H9 (cell line): ENCODE measurements at places on chromosomes 5 and 9.

DNA sequence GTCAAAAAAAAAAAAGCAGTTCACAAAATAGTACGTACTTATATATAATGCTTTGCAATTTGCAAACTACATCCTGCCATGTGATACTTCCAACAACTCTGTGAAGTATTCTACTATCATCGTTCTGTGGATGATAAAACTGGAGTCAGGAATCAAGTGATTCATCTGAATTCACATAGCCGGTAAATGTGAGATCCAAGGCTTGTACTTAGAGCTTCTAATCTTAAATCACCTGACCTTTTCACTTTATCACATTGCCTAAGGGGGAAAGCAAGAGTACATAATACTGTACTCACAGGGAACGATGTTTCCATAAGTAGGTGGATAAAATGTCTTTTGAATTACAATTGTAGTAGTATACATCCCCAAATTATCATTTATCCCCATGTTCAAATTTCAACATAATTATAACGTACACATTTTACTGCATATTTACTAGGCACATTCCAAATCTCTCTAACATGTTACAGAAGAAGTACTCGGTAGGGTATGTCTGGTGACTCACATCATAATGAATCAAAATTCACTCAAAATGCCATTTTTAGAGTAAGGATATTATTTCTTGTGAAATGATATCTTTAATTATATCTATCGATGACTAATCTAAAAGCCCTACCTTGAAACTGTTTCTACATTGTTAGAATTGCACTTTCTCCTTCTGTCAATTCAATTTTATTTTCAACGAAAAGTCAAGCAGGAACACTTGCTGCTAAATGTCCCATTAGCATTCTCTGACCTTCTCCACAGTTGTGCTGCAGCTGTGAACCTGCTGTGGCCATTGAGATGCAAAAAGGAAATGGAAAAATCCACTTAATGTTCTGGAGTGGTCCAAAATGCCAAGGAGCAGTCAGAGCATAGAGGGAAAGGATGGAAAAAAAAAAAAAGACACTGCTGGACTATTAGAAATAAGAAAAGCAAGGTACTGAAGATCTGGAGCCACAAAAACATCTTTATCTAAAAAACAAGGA is 78.9 kb downstream of the OR2K2 start:
- DNase-seq = no peak

GRCh38 chr5:153791339-153791738 is 247.4 kb downstream of the FAM114A2 start:
- no peak for DNase-seq

DNA sequence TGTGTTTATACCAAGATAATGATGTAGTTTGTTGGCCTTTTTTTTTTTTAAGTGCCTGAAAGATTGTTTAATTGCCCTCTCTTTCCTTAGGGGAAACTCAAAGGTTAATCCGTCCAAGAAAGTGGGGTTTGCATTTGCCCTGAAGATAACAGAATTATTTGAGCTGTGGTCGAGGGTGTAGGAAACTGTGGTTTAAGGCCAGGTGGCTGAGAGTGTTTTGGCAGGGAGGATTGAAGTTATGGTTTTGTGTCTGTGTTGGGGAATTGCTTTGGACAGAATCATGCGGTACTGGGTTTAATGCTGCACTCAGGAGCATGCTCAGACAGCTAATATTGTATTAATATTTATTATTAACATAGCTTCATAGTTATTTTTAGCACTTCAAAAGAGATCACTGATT is 509.8 kb downstream of the EBF1 start:
- no peak for DNase-seq

GRCh38 chr5:179981636-179982035 is 73.9 kb upstream of the TBC1D9B start:
- no peak for DNase-seq

GRCh38 chr9:17063535-17064135 is 71.2 kb upstream of the CNTLN start:
- peak; percentile 42 for DNase-seq

- no peak for DNase-seq
These were observed 34.2 kb upstream of the IL7R start for GRCh38 chr5:35822511-35822910.

DNA sequence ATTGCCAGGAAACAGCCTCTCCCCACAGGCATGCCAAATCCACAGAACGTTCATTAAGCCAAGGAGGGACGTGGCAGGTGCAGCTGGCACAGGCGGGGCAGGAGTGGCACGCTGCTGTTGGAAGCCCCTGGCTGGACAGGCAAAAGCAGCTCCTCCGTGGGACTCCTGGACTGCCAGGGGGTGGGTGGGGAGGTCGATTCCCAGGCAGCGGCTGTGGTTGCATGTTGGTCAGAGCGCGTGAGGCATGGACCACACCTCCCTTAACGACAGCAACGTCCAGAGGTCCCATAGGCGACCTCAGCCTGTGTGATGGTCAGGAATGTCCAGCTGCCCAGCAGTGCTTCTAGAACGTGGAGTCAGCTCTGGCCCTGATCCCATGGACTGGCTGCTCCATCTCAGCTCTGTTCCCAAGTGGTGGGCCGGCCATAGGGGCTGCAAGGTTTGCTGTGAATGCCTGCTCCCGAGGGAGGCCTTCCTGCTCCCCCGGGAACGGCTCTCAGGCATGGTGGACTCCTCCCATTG is 6.9 kb downstream of the SLC6A19 start:
- no peak for DNase-seq

DNA sequence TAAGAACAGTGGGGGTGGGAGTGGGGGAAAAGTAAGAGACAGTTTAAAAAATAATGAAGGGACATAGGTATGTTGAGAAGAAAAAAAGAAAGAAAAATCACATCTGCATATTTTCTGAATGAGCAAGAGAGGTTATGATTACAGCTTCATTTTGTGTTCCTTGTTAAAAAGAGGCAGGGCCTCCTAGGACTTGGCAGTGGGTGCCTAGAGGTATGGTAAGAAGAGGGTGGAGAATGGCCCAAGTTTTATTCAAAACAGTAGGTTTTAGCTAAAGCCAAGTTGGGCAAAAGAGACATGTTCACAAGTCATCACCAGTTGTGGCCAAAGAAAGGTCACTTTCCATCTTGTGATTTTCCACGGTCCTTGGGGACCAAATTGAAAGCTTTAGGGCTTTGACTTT is 643.4 kb downstream of the CCDC171 start:
- no peak for DNase-seq

DNA sequence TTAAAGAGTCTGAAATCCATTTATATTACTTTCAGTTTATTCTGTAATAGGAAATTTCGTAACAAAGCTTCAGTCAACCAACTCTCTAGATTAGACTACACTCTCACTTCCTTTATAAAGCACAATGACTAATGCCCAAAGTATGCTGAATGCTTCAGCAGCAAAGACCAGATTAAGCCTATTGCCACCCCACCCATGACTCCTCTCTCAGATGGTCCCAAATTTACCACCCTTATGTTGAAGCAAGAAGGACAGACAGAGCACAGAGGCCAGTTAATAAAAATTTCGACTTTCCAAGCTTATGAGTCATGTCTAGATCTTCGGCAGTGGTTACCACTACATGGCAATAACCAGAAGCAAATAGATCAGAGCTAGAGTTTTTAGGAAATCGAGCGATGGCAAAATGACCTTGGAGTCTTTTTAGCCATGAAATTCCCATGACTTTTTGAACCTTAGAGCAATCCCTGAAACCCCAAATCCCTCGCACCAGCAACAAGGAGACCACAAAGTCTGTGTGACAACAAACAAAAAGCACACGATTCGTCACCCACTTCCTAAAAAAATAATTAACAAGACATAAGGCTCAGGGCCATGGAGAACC is 287.8 kb upstream of the RASA1 start:
- DNase-seq = no peak

GRCh38 chr9:106758911-106759310 is 104.1 kb upstream of the ZNF462 start:
- DNase-seq = no peak

- no peak for DNase-seq
These were observed 3.3 kb downstream of the REEP5 start for GRCh38 chr5:112918679-112919078.

GRCh38 chr5:177045631-177046030 is 23.1 kb downstream of the ZNF346 start:
- no peak for DNase-seq

- no peak for DNase-seq
These were observed 124.9 kb upstream of the GRIA1 start for GRCh38 chr5:153365547-153365946.

GRCh38 chr5:39588179-39588578 is 163.4 kb upstream of the DAB2 start:
- DNase-seq = no peak

- no peak for DNase-seq
These were observed 138.7 kb downstream of the RAPGEF6 start for GRCh38 chr5:131496400-131496713.

- no peak for DNase-seq
These were observed 32.5 kb downstream of the IDNK start for GRCh38 chr9:83655433-83655832.
